ENCODE measurements at places on chromosomes 7 and 10. TPM values are rescaled to one million over a fixed set of nuclear protein-coding genes. Genes with fewer than 3 reads are reported as not detected.

- no peak for DNase-seq
These were observed 136.2 kb downstream of the LHPP start for GRCh38 chr10:124597846-124598165.

DNA sequence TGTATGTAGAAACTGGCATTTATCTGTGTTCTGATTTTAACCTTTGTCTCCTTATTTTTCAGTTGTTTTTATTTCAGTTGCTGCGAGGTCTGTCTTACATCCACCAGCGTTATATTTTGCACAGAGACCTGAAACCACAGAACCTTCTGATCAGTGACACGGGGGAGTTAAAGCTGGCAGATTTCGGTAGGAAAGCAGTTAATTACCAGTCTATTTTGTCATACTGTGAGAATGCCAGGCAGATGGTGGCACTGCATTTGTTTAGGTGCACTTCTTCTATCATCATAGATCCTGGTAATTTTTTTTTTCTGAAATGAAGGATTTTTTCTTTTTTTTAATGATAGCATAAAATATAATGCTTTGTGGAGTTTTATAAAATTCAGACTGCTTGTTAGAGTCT is 321.4 kb downstream of the CDK14 start:
- no peak for DNase-seq

GRCh38 chr7:149325248-149325647 is 63.3 kb downstream of the ZNF783 start:
- no peak for DNase-seq

DNA sequence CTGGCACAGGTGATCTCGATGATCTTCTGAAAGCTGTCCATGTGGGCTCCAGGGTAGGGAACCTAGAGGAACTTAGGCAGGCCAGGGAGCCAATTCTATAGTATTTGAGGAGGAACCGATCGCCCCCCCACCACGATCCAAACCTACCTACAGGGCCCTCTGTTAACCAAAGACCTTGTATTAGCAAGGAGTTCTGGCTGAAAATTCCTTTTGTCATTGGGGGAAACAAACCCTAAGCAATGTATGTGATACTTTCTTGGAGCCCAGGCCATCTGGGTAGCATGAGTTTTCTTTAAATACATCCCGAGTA is 62.1 kb downstream of the CHN2 start:
- no peak for DNase-seq

Gene HMX3
- 0.20 TPM for total RNA-seq

DNA sequence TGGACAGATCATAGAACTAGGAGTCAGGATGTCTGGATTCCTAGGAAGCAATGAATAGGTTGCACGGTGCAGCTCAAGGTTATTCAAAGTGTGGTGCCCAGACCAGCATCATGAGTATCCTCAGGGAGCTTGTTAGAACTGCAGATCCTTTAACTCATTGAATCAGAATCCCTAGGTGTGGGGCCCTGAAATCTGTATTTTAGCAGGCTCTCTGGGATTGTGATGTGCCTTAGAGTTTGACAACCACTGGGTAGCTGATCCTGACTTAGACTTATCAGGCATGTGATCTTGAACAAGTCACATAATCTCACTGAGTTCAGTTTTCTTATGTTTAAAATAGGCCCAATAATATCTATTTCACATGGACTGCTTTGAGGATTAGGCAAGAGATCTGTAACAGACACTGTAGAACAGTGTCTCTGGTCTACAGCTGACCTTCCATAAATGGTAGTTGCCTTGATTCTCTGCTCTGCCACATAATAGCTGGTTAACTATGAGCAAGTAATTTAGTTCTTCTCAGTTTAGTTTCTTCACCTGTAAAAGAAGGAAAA is 46.4 kb upstream of the ATRNL1 start:
- DNase-seq = no peak

DNA sequence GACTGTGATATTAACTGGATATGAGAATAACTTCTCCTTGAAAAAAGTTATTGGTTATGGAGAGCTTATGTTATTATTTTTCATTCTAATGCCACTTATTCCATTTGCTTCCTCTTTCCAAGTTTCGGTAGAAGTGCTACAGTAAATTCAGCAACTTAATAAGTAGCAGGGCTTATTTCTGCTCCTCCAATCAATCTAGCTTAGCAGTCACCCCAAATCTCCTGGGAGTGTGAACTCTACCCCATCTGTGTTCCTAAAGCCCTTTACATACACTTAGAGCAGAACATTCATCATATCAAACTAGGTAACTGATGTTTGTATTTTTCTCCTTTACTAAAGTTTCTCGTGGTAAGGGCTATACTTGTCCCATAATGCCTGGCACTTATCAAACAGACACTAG is 8.7 kb downstream of the ARL3 start:
- no peak for DNase-seq

- DNase-seq = no peak
These were observed 136.9 kb downstream of the SKIDA1 start for GRCh38 chr10:21388589-21388988.

Gene PRR15
- not detected for total RNA-seq

Gene INMT
- total RNA-seq = 21.5 TPM

DNA sequence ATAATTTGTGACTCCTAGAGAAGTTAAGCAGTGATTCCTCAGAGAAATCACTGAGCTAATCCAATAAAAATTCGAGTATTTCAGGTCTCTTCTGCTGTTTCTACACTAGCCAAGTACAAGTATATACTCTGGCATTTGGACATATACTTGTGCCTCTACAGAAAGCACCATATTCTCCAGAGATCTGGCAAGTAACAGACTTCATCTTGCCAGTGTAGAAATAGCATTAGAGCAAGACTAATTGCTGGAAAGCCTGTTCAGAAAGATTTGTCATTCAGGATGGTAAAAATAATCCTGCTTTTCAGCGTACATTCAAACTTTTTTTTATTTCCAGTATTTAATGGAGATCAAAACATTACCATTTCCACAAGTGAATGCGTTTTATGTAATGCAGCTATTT is 410.8 kb upstream of the ETV1 start:
- no peak for DNase-seq

Gene POLL
- total RNA-seq = 16.6 TPM

Gene RADIL
- 0.40 TPM for total RNA-seq

Gene ZNF722
- not detected for total RNA-seq

Gene BTBD16
- 1.5 TPM for total RNA-seq

GRCh38 chr10:90969947-90970673 is 49.2 kb upstream of the ANKRD1 start:
- no peak for DNase-seq

Gene DYDC2
- total RNA-seq = 0.48 TPM

- no peak for DNase-seq
These were observed 58.5 kb upstream of the FERD3L start for GRCh38 chr7:19203686-19204085.

DNA sequence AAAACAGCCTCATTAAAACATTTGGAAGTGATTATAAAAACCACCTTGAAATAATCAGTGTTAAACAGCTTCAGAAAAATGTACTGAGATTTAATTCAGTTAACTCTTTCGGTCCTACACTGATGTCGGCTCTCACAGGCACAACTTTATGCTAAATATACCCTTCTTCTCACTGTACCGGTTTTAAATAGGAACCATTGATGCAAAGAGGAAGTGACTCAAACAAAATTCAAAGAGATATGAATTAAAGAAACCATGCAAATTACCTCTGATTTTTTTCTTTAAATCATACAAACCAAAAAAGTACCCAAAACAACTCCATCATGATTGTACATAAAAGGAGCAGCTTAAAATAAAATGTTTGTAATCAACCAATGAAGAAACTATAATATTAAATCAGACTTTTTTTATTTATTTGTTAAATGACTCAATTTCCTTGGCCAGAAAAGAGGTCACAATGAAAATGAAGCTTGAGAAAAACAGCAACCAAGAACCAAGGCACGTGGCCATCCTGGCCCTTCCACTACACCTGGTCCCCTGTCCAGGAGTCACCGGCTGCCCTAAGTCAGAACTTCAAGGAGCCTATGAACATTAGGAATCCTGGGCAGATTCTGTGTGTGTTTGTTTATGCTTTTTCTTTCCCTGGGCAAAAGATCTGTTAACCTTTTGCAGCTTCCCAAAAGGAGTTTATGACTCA is 73.0 kb upstream of the CABCOCO1 start:
- no peak for DNase-seq

DNA sequence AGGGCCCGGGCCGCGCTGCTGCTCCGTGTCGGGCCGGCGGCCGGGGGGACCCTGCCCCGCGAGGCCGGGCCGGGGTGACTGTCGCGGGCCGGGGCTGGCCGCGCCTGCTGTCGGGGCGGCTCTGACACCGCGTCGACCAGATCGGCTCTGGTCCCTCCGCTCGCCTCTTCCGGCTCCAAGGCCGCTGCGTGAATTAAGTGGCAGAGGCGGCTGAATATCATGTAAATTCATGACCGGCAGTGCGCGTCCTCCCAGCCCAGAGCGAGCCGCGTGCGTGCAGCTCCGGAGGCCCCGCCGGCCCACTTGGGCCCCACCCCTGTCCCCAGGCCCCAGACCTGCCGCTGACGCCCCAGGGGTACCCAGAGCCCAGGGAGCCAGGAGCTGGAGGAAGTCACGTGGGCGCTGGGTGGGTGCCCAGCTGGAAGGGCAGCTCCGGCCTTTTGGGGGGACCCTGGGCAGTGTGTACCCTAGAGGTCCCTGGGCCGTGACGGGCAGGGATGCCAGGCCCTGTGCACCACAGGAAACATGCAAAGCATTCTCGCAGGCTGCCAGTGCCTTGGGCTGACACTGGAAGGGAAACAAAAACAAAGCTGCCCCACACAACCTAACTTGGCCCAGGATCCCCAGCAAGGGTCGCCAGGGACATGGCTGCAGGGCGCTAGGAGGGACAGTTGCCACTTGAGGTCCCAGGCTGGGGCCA is 584.0 kb upstream of the MKI67 start:
- no peak for DNase-seq

DNA sequence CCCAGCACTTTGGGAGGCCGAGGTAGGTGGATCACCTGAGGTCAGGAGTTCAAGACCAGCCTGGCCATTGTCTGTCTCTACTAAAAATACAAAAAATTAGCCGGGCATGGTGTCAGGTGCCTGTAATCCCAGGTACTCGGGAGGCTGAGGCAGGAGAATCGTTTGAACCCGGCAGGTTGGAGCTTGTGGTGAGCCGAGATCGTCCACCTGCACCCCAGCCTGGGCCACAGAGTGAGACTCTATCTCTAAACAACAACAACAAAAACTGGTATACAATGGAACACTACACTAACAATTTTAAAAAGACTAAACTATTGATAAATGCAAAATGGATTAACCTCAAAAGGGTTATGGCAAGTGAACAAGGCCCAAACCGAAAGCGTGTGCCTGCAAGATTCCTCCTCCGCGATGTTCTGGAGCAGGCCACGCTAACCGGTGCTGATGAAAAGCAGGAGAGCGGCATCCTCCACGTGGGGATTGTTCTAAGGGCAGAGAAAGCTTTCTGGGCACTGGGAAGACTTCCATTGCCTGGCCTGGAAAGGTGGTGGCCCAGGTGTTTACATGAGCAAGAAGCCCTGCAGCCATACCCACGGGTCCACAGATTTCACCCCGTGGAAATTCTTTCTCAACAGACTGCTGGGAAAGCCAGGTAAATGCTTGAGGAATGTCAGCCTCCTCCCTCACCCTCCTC is 53.8 kb downstream of the PDGFA start:
- peak; percentile 33 for DNase-seq

Gene DKK1
- total RNA-seq = 0.38 TPM

Gene LRIT1
- total RNA-seq = not detected
